ENCODE measurements at places on chromosomes 2 and 18. TPM values are rescaled to one million over a fixed set of nuclear protein-coding genes. Genes with fewer than 3 reads are reported as not detected.

TRAF3IP1 gene
- total RNA-seq: 27.0 TPM

DNA sequence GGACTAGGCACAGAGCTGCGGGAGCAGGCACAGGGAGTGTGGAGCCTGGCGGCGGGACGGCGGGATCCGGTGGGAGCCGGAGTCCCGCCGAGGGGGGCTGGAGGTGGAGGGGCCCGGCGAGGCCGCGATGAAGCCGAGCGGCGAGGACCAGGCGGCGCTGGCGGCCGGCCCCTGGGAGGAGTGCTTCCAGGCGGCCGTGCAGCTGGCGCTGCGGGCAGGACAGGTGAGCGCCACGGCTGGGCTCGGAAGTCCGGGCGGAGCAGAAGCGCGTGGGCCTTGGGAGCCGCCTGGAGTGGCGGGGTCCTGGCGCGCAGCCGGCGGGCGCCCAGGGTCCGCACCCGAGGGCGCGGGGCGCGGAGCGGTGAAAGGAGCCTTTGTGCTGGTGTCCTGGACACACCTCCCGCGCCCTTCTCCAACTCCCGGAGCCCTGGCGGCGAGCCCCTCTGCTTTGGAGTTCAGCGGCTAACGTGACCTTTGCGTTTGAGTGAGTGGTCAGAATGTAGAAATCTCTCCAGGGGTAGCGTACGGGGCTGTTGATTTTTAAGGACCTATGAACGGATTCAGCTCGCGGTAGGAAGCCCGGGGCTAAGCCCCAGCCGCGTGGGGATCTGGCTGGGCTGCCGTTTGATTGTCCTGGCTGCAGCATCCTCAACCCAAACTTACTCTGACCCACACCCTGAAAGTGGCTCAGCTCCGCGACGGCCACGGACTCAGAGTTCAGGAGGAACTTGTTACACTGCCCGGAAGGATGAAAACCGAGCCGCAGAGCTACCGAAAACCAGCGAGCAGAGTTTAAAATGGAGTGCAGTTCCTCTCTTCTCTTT is 448 bp downstream of the IMPA2 start:
- peaks cover 27% of the 10 kb centered on the region for H3K4me1 ChIP-seq
- DNase-seq: peak; percentile 55
- peak overlapping the region; percentile 98 for H3K27ac ChIP-seq

- no peaks in the 10 kb centered on the region for H3K36me3 ChIP-seq
- H3K4me1 ChIP-seq: no peaks in the 10 kb centered on the region
- no peak for DNase-seq
- H3K4me3 ChIP-seq: no peak overlapping the region
These were observed 331.9 kb downstream of the CDH19 start for GRCh38 chr18:66271962-66272361.

DNA sequence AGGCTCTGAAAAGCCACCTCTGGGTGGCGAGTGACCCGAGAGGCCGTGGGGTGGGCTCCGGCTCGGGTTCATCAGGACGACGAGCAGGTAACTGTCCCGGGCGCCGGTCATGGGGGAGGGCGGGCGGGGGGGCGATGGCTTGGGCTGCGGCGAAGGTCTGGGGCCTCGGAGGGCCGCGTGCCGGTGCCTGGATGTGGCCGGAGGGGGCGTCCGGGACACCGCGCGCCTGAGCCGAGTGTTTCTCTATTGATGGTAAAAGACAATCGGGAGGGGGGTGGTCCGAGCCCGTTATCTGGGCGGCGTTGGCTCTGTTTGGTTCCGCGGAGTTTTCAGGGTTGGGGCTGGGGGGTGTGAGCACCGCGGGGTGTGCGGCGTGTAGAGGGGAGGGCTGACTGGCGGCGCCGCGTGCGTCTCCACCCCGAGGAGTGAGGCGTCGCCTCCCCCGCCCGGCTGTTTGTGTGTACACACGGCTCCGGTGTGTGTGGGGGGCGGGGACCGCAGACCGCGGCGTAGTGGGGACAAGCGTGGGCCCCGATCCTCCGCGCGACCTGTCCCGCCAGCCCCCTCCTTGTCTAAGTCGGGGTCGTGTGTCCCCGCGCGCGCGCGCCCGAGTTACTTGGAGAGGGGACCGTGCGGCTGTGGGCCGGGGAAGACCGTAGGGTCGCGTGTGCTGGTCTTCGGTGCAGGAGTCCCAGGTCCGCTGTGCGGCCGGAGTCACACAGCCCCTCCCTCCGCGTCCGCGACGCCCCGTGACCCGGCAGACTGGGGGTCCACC is 1.6 kb downstream of the CTIF start:
- no peaks in the 10 kb centered on the region for H3K36me3 ChIP-seq
- H3K4me3 ChIP-seq: peak overlapping the region; percentile 82
- H3K27ac ChIP-seq: peak overlapping the region; percentile 37
- peak; percentile 34 for DNase-seq
- H3K27me3 ChIP-seq: peaks cover 20% of the 10 kb centered on the region
- peaks cover 24% of the 10 kb centered on the region for H3K4me1 ChIP-seq

DNA sequence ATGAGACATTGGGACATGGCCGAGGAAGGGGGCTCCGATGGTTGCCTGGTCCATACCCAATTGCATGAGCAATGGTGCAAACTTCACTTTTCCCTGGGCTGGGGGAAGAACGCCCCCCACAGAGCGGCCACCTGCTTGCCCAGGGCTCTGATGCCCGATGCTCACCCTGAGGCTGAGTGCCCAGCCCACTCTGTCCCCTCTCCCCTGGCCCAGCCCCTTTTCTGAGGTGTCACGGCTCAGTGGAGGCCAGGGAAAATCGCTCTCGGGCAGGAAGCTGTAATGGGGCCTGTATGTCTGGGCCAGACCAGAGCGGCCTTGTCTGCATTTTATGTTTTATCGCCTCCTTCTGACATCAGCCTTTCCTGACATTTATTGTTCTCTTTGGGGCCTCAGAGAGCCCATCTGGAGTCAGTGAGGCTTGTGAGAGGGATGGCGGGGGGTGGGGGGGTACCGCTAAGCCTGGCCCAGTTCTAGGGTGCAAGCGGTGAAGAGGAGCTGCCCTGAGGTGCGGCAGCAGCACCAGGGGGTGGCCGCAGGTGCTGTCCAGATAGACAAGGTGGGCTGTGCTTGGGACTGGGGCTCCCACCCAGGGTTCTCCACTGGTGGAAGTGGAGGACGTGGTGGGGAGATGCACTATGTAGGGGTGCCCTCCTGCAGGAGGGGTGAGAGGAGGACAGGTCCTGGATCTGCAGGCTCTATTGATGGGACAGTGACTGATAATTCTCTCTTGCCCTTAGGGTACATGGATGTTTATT is 46.2 kb downstream of the INHBB start:
- H3K36me3 ChIP-seq: no peaks in the 10 kb centered on the region
- peak; percentile 3 for DNase-seq
- peaks cover 23% of the 10 kb centered on the region for H3K27me3 ChIP-seq
- no peak overlapping the region for H3K4me3 ChIP-seq
- no peak overlapping the region for H3K27ac ChIP-seq
- no peaks in the 10 kb centered on the region for H3K4me1 ChIP-seq
